ENCODE measurements at places on chromosomes 4 and X.

GRCh38 chrX:49919617-49920016 lies 2.8 kb upstream of the CLCN5 start:
- DNase-seq = no peak

DNA sequence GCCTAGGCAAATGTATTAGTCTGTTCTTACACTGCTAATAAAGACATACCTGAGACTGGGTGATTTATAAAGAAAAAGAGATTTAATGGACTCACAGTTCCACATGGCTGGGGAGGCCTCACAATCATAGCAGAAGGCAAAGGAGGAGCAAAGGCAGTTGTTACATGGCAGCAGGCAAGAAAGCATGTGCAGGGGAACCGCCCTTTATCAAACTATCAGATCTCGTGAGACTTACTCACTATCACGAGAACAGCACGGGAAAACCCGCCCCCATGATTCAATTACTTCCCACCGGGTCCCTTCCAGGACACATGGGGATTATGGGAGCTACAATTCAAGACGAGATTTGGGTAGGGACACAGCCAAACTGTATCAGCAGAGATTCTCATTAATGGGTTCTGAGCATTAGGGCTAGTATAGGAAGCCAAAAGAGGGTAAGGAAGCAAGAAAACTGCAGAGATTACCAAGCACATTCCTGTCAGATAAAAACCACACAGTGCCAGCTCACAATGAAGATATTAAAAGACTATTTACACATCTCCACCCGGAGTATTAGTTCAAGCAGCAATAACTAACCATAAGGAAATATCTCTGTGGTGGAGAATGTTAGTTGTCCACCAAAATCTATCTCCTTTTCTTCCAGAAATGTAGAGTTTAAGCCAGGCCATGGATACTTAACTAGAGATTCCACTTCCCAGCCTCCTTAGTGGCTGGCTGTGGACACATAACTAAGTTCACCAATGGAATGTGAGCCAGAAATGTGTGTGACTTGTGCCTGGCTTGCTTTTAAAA lies 61.2 kb upstream of the HOPX start:
- DNase-seq = no peak

DNA sequence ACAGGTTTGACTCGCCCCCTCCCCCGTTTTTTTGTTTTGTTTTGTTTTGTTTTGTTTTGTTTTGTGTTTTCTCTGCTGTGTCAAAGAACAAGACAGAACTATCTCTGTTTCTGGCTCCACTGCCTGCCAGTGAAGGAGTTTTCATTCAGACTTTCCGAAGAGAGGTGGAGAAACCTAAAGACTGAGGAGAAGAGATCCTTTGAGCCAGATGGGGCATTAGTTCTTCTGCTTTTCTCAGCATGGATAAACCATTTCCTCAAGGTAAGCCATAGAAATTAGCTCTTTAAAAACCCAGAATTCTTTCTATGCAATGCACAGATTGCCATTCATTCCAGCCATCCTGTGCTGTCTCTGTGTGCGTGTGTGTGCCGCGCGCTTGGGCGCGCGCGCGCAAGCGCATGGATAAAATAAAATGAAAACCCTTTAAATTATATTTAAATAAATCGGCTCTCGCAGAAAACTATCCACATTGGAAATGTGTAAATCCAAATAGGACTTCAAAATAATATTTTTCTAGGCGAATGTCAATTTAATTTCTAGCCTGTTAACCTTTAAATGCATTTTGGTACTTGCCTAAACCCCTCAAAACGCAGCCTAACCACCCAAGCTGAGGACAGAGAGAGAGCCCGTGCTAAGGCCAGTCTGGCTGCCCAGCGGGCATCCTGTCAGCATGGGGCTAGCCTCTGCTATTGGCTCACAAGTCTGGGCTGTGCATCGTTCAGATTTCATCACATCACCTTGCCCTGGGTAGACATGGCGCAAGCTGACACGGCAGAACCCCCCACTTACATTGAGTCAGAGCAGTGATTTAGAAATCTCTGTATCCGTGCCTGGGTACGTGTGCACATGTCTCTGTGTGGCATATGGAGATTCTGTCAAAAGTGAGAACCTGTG lies 113.0 kb upstream of the VAMP7 start:
- no peak for DNase-seq

DNA sequence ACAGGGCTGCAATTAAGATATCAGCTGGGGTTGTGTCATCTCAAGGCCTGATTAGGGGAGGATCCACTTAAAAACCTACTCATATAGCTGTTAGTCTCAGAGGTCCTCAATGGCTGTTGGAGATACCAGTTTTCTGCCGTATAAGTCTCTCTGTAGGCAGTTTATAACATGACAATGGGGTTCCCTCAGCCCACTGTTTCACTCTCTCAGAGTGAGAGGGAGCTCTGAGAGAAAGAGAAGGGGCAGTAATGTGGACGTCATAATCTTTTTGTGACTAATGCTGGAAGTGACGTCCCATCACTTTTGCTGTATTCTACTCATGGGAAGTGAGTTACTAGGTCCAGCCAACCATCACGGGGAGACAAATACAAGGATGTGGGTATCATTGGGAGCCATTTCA lies 70.3 kb downstream of the STIM2 start:
- no peak for DNase-seq
